Stimulated activated CD8-positive, alpha-beta memory T cell treated with anti-CD3 and anti-CD28 coated beads, Interleukin-15, amount 100 ng/mL, for 48 hours (primary cell): ENCODE measurements at places on chromosomes 2 and 18.

DNA sequence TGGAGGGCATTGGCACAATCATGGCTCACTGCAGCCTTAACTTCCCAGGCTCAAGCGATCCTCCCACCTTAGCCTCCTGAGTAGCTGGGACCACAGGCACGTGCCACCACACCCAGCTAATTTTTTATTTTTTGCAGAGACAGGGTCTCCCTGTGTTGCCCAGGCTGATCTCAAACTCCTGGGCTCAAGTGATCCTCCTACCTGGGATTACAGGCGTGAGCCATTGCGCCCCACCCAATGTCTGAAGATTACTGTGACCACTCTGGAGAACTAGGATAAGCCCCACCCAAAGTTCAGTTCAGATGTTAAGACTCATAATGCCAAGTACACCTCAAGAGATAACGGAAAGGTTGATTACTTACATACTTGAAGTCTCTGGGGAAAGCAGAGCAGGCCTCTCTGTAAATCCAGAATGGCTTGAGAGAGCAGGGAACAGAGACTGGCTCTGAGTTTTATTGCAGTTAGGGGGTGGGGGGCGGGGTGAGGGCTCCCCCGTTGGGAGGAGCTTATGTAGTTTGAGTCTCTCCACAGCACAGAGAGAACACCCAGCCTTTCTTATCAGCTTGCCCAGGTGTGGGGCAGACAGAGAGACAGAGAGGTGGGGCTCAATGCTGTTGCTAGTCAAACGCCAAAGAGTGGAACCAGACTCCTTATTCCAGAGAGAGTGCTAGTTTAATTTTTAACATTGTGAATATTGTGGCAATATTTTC, 26.5 kb upstream of the ERICH2 start:
- no peak for DNase-seq

- no peak for DNase-seq
These were observed 159.4 kb downstream of the MYO1B start for GRCh38 chr2:191404568-191404991.

DNA sequence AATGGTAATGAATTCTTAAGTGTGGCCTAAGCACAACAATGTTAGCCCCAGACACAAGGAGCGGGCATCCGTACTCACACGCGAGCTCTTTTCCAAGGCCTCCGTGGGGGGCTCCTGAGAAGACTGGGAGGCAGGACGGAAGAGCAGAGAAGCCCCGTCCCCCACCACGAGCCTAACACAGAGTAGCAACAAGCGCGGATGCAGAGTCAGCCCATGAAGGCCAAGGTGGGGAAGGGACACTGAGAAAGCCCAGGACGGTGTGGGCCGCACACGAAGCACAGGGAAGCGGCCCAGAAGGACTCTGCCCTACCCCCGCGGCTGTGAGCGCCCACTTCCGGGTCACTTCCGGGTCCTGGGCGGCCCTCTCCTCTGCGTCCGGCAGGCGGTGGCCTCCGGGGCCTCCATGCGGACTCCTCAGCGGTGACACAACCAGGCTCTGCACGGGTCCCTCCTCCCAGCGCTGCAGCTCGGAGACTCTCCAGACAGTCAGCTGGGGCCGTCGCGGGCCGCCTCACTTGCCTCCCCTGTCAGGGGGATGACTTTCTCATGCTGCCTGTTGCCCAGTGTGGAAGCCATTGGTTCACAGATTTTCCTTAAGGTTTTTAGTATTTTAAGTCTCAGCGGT, 151.5 kb downstream of the MTCL1 start:
- DNase-seq = no peak

GRCh38 chr18:35159782-35160181, 81.1 kb upstream of the ZNF397 start:
- no peak for DNase-seq

DNA sequence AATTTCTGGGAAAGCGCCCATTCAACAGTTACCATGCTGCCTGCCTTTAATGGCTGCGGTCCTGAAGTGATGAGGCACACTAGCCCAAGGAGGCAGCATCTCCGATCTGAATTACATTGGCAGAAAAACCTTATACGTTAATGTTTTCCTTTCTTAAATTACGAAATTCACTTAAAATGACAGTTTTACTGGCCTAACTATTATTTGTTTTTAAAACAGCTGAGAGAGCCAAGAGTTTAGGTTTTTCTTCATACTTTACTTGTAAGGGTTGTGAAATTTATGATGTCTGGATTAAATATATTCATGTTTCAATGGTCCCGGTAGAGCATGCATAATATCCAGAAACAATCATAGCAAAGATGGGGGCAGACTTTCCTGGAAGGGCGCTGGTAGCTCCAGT, 115.2 kb upstream of the REV1 start:
- no peak for DNase-seq

DNA sequence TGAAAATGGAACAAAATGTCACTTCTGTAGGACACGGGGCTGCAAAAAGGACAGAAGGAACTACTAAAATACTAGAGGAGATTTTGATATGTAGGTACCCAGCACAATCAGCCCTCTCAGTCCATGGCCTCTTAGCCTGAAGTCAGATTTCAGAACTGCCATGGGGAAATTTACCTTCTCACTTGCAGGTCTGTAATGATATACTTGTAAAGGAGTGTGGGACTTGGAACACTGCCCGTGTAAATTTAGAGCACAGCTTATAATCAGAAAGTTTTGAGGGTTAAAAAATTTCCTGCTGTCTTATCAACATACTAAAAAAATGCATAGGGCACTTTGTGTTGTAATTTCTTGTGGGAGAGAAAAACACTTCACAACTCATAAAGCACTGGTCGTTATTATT, 60.6 kb downstream of the ZEB2 start:
- no peak for DNase-seq

DNA sequence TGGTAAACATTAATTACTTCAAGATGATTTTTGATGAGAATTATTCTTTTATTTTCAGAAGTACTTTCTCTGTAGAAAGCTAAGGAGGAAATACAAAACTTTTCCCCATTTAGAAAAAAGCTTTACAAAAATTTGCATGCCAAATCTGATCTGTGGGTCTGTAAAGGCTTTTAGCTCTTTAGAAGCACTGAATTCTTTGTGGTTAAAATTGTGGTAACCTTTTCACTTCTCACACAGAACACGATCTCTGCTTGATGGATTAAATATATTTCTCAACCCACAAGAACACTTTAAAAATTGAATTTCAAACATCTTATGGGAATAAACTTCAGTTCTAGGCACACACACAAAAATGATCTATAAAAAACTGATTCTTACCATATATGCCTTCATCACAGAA, 63.7 kb downstream of the VIL1 start:
- DNase-seq = no peak

- DNase-seq = no peak
These were observed 107.6 kb upstream of the MAP3K20 start for GRCh38 chr2:172968061-172968469.

DNA sequence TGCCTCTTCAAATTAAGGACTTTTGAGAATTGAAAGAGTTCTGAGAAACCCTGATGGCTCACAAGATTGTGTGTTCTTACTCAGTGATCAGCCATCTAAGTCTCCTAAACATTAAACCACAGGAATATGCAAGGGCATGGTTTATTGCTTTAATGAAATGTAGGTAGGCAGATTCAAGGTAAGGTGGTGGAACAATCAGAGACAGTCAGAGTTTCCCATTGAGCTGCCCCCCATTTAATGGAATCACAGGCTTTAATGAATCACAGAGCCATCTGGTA, 107.8 kb upstream of the LRATD1 start:
- DNase-seq = no peak

DNA sequence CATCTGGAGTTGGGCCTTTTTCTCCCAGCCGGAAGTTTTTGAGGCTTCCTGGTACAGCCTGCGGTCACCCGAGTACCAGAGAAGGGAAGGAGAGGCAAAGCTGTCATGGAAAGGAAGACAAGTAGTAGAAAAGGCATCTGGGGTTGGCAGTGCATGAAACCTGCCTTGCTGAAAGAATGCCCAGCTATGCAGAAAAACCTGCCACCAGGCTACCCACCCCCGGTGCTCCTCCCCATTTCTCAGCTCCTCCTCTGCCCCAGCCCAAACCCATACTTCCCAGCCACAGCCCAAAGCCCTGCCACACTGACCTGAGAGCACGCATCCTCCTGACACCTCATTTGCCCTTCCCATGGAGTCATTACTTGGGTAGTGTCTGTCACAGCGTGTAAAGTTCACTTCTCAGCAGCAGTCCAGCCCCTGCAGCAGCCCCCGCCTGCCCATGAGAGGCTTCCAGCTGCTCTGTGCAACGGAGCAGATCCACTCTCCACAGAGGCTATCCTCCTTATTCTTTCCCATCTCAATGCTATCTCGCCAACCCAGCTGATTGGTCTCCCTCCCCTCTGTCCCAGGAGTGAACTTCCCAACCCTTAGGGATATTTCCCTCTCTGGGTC, 40.4 kb upstream of the MAL start:
- no peak for DNase-seq

DNA sequence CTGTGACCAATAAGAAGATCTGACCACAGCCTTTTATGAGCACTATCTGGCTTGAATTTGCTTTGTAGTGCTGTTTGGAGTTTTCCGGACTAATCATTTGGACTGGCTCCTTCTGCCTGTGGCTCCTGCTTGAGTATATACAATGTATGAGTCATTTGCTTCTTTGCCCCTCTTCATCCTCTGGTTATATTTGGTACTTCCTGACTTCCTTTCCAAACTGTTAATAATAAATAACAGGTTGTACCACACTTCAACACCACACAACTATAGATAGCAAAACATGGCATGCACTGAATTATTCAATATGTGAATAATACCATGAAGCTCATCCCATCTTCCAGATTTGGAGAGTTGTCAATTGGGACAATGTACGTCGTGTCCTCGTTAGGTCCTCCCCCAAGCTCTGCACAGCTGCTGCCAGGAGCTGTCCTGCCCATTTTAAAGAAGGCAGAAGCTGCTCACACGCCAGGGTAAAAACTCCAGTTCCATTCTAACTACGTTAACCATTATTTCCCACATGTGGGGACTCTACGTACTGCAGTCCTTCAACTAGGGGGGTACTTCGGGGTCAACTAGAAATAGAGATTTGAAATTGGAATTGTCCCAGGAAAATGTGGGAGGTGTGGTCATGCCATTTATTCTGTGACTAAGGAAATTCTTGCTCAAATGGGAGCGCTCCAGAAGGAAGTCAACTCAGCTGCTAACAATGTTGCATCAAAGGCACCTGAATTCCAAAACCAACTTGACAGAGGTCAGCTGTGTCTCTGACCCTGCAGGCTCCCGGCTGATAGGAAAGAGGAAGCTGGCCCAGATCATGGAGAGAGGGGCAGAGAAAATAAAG, 38.1 kb downstream of the ST8SIA5 start:
- DNase-seq = no peak

- peak; percentile 61 for DNase-seq
These were observed 1.9 kb downstream of the TLX2 start for GRCh38 chr2:74515981-74516633.

DNA sequence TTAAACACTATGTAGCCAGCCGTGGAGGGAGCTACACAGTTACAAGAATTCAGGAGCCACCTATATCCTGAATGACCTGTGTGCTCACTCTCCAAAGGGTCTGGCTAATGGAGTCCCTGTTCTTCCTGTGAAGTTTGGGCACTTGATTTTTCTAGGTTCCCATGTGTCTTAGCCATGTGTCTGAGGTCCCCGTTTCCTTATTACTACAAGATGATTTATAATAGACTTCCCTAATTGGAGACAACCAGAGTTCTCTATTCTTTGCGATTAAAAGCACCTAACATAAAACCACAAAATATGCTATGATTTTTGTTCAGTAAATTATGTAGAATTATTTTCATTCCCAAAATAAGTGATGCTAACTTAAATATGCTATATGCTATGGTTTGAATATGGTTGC, 83.4 kb downstream of the PDK1 start:
- no peak for DNase-seq

DNA sequence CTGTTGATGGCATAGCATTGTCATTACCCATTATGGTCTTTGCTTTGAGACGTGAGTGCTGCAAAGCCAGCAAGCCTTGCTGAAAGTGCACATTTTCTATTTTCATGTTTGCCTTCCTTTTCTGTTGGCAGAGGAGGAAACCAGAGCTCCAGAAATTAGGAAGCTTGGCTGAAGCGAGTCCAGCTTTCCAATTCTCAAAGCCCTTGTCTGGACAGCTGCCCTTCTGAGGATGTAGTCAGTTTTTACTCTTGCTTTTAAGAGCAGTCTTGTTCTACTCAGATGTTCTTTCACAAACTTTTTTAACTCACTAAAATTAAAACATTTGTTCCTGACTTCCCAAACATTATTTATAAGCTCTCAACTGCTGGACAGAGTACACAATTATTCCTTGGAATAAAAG, 93.8 kb downstream of the ICOS start:
- no peak for DNase-seq

DNA sequence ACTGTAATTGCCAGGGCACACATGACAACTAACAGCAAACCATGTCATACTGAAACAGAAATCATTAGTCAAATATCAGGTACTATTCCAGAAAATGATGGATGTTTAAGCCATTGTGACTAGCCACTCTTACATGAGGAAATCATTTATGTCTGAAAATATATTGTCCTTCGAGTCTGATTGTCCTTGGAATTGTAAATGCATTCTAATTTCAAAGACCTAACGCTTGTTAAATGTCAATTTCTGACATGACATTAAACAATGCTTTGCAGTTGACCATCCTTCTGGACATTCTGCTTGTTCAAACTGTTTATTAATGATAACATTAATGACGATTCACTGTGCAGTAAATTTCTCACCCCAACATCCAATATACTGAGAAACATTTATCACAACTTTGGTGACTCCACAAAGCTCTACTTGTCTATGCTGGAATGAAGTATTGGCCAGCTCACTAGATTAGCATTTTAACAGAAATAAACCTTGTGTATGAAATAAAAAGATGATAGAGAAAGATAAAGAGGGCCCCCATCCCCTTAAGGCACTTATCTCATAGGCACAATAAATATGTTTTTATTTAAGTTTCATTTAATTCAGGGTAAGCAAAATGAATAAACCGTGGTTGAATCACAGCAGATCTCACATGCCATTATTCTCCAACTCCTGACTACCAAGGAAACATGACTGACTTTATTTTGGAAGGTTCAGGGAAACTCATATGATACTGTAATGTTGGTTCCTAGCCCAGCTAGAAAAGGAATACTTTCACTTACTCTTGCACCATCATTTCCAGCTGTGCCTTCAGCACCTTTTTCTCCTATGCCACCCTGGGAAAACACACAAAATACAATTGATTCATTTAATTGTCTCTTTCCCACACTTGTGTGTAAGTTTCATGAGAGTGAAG, 82.3 kb downstream of the COL3A1 start:
- no peak for DNase-seq
